Suppressor macrophage (primary cell): ENCODE measurements at places on chromosomes 13 and 19.

DNA sequence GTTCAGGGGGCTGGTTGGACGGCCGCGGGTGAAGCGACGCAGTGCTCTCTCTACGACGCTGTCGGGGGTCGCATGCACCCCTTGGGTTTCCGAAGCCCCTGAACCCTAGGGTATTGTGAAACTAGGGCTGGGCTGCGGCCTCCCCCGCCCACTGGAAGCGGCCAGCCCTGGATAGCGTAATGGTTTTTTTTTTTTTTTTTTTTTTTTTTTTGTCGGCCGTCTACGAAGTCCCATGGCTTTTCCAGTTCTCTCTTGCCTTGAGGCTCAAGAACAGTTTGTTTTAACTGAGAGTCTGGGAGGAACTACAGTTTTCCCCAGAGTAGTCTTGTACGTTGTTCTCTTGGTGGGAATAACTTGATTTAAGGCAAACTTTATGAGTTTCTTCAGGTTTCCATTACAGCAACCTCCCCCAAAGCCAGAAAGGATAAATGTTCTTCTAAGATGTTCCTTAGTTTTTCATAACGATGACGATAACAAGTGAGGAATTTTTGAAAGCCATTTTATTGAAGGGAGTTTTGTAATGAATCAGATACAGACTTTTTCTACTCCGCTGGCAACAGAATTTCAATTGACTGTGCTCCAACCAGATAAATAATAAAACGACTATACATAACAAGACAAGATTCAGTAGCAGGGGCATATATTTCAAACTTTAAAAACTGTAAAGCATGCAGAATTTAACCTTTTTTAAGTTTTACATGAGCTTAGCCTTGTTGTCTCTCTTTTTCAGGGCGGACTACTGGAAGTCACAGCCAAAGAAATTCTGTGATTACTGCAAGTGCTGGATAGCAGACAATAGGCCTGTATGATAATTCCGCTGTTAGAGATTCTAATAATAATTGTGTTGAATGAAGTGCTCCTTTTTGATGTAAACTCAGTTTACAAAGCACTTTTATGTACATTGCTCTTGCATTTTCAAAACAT, 867 bp downstream of the WBP4 start:
- DNase-seq = peak; percentile 77

GRCh38 chr19:7393459-7393858, 44.7 kb downstream of the ARHGEF18 start:
- no peak for DNase-seq

DNA sequence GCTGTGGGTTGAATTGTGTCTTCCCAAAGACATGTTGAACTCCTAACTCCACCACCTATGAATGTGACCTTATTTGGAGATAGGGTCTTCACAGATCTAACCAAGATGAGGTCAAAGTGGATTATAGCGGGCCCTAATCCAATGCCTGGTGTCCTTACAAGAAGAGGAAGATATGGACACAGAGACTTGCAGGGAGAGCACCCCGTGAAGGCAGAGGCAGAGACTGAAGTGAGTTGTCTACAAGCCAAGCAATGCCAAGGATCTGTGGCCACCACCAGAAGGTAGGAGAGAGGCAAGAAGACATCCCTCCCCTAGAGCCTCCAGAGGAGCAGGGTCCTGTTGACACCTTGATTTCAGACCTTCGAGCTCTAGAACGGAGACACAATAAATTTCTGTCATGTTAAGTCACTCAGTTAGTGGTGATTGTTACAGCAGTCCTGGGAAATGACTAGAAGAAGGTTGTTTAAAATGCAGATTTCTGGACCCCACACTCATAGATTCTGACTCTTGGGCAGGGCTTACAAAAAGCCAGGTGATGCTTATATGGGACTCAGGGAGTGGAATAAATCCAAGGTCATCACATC, 70.6 kb downstream of the FGF9 start:
- DNase-seq = no peak

GRCh38 chr13:77429320-77430142, 102.6 kb upstream of the MYCBP2 start:
- peak; percentile 51 for DNase-seq

GRCh38 chr13:44884076-44884729, 105.1 kb downstream of the NUFIP1 start:
- no peak for DNase-seq

- no peak for DNase-seq
These were observed 22.0 kb upstream of the STOML3 start for GRCh38 chr13:39012608-39013007.

DNA sequence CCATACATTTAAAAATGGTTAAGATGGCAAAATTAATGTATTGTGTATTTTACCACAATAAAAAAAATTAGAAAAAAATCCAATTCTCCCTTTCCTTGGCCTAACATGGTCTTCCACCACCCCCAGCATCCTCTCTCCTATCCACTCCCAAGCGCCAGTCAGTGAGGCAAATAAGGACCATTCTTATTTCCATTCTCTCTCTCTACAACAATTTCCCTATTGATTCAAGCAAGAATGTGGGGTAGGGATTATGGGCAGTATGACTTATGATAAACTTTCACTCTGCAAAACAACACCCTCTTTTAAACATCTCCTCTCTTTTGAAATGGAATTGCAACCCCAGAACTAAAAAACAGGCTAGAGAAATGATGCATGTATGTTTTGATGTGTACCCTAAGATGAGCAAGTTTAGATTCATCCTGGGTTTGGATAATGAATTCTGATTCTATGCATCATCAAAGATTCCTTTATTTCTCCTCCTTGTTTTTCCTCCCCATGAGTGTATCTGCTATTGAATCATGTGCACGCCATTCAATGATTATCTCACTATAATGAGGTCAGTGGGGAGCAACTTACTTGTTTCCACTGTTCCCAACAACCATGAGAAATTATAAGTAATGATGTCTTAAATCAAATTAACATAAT, 3.5 kb downstream of the STARD13 start:
- no peak for DNase-seq

DNA sequence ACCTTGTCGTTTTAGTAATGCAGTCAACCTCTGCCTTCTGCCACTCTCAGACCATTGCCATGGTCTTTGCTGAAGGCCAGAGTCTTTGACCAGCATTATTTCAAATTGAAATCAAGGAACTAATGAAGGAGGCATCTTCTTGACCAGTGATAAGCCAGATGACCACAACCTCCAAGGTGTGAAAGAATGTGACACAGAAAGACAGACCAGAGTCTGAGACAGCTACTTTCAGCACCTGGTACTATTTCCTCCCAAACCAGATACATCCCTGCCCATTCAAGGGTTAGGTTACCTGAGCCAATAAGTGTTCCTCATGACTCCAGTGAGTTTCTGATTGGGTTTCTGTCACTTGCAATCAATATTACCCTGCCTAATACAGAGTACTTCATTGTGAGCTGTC, 20.3 kb upstream of the RNASEH2B start:
- no peak for DNase-seq

- no peak for DNase-seq
These were observed 202.4 kb downstream of the RFC3 start for GRCh38 chr13:34020388-34020787.

DNA sequence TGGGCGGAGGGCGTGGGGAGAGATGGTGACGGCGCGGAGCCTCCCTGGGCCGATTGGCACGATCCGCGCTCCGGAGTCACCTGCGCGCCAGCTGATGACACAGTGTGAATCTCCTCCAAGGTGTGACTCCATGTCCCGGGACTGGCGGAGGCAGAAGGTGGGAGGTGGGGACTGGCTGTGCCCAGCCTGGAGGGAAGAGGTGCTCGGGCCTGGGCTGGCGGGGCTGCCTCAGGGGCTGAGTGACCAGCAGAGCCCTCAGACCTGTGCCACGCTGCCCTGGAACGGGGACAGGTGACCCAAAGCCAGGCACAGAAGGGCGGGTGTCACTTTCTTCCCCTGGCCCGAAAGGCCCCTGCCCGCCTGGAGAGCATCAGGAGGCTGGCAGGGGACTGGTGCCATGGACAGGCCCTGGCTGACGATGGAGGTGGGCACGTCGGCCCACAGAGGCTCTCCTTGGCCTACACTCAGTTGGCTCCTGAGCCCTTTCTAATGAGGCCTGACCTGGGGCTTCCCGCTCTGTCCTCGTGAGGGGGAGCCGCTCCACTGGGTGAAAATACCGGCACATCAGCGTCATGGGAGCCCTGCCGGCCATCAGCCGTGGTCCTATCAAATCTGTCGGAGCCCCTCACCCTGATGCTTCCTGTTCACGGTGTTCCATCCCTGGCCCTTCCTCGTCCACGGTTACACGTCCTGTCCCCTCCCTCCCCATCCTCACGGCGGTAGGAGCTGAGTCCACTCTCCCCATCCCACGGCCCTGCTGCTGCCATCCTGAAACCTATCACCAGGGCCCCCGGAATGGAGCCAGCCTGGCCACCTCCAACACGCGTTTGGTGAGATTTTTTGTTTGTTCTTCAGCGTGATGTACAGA, 75.6 kb downstream of the SPACA7 start:
- no peak for DNase-seq

DNA sequence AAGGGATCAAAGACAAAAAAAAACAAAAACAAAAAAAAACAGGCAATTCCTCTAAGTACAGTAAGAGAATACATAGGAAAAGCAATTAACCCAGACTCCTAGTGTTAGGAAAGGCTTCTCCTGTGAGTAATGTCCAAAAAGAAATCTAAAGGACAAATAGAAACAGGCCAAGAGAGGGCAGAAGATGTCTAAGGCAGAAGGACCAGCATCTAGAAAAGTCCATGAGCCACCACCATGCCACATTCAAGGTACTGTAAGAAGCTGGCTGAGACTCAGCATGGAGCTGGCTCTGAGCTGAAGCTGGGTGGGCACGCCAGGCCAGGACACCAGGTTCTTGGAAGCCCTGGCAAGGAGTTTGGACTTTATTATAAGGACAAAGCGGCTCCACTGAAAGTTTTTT, 118.1 kb upstream of the FRY start:
- DNase-seq = peak; percentile 13

- no peak for DNase-seq
These were observed 94.8 kb downstream of the TEX29 start for GRCh38 chr13:111415246-111415645.

DNA sequence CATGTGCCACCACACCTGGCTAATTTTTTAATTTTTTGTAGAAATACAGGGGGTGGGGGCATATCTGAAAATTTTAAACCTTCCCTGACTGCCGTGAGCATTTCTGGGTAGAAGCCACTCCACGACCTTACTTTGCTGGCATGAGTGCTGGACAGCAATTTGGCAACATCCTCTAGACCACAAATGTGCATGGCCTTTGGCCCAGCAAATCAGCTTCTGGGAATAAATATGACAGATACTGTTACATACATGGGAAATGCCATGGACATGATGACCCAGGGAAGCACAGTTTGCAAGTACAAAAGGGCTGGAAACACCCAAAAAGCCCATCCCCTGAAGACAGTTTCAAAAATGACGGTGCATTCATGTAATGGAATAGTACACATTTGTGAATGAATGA, 3.2 kb upstream of the PVR start:
- no peak for DNase-seq

DNA sequence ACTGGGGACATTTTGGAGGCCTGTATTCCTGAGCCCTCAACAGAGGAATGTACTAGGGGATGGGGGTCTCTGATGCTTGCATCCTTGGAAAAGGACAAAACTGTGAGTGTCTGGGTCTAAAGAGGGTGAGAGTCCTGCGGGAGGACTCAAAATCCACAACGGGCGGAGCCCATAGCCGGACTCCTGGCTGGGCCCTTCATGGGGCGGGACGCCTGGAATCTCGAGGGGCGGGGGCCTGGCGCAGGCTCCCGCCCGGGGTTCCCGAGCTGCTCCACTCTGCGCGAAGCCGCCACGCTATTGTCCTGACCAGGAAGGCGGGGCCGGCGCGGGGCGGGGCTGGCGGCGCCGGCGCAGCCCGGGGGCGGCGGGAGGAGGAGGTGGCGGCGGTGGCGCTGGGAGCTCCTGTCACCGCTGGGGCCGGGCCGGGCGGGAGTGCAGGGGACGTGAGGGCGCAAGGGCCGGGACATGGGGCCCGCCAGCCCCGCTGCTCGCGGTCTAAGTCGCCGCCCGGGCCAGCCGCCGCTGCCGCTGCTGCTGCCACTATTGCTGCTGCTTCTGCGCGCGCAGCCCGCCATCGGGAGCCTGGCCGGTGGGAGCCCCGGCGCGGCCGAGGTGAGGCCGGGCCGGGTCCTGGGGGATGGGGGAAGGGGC, at the start of gene APLP1:
Gene APLP1, plus strand, starts transcription at position 403 of the 651 bp plus-strand sequence. Its CDS starts 63 bp downstream, at position 466.
- DNase-seq = peak; percentile 71

DNA sequence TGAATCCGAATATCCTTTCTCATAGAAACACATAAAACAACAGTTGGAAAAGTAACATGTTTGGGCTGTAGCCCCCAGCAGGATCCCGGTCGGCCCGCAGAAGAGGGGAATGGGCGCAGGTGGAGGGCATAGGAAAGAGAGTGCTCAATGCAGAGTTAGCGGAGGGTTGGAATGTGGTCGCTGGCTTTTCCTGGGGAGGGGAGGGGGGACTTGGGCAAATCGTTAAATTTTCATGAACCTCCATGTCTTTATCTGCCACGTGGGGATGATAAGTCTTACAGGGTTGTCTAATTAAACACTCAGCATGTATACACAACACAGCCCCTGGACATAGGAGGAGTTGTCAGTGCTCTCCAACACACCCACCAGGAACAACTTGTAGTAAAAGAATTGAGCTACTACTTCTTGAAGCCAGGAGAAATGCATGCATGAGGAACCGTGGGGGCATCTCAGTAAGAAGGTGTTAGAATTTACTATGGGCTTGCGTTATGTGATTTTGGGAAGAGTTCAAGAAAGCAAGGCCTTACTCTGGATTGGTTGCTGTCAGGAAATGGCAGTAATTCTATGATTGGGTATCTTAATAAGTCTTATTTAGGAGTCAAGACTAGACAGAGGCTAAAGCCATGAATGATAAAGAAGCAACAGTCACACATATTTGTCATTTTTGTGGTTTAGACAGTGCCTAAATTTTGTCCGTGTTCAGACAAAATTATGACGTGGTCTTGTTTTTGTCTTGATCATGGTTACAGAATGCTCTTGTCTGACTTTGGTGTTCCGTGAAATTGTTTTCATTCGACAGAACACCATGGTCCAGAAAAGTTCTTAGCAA, 671 bp upstream of the SLC46A3 start:
- DNase-seq = no peak

- DNase-seq = peak; percentile 43
These were observed 8.5 kb downstream of the ILF3 start for GRCh38 chr19:10662384-10663251.

DNA sequence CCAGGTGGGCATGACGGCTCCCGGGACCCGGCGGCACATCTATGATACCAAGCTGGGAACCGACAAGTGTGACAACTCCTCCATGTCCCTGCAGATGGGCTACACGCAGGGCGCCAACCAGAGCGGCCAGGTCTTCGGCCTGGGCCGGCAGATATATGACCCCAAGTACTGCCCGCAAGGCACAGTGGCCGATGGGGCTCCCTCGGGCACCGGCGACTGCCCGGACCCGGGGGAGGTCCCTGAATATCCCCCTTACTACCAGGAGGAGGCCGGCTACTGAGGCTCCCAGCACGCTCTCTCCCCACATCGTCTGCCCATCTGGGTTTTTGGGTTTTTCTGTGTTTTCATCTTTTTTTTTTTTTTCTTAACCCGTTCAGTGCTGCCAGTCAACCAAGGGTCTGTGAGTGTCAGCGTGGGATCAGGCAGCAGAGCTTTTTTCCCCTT, 2.3 kb upstream of the ABCA7 start:
- no peak for DNase-seq
